Right renal pelvis (tissue), 4 donors: ENCODE measurements at places on chromosomes 4 and X. TPM values are rescaled to one million over a fixed set of nuclear protein-coding genes. Genes with fewer than 3 reads are reported as not detected.

DNA sequence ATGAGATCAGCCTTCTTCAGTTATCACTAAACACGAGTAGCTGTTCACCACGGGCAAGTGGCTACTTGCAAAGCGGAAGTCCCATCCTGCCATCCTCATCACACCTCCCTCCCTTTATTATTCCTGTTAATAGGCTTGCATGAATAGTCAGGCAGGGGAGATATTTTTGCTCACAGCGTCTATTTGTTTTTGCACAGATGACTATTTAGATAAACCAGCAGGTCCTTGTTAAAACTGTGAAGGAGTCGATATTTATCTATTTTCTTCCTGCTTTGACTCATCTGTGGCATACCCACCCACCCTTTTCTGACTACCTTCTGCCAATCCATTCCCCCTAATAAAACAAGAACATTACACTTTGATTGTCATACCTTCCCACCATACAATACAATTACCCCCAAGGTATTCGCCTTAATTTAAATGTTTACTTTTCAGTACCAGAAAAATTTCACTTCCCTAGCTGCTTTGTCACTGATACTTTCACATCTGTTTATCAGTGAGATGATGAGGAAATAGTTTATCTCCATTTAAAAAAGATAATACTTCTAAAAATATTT, 96.6 kb upstream of the BANK1 start:
- DNase-seq: no peak

- no peak for DNase-seq
Observed at GRCh38 chr4:87975466-87975865, at the start of gene SPP1. Gene SPP1, plus strand, starts transcription at chr4:87975714. Its CDS starts 1,182 bp downstream, at chr4:87976896.

CT55 gene
- polyA plus RNA-seq: 0.59 TPM

- no peak for DNase-seq
Observed at GRCh38 chrX:153926858-153927671, 1.0 kb upstream of the ARHGAP4 start.

- DNase-seq: no peak
Observed at GRCh38 chr4:185839194-185839712, 27.3 kb upstream of the SORBS2 start.

DNA sequence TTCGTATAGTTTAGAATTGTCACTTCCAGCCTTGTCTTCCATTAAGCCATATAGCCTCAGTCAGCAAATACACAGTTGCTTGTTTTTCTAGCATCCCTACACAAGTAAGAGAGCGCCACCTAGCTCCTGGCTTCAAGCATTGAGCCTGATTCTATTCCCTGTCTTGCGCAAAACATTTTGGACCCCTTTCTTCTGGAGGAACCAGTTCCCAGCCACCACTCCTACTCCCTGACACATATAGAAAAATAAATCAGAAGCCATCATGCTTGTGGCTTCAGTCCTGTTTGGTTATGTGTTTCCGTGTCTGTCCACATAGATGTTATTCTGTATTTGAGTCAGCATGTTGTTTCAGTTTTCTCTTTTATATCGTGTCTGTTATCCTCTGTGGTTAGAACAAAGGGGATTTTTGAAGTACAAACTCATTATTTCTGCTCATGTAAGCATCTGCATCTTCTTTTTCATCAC, 59.9 kb downstream of the GK start:
- peak; percentile 3 for DNase-seq

DNA sequence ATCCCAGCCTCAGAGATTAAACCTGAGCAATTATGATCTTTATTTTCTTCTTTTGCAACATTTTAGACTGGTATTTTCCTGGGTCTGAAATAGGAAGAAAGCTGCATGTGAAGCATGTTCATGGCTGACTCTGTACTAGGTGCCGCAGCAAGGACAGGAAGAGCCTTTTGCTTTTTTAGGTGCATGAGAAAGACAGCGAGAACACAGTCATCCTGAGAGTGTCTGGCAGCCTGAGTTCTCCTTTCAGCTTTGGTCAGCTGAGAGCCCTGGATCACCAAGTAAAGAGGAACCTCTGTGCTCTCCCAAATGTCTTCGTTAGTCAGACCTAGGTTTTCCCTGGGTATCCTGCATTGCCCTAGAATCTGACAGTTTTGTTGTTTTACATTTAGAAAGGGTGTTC, 29.8 kb downstream of the FAM149A start:
- no peak for DNase-seq
